ENCODE measurements at places on chromosomes 11 and 22. TPM values are rescaled to one million over a fixed set of nuclear protein-coding genes. Genes with fewer than 3 reads are reported as not detected.

Gene KCNK4
- not detected for total RNA-seq

Gene FAM181B
- not detected for total RNA-seq

Gene RFPL1
- not detected for total RNA-seq

Gene ASCC2
- total RNA-seq, result 73.5 TPM

Gene THRSP
- not detected for total RNA-seq

Gene TRIM64
- not detected for total RNA-seq

Gene CYP2D6
- 1.6 TPM for total RNA-seq

Gene UBQLNL
- 0.19 TPM for total RNA-seq

Gene MPZL2
- 18.8 TPM for total RNA-seq

Gene DCHS1
- total RNA-seq, result 1.4 TPM

DNA sequence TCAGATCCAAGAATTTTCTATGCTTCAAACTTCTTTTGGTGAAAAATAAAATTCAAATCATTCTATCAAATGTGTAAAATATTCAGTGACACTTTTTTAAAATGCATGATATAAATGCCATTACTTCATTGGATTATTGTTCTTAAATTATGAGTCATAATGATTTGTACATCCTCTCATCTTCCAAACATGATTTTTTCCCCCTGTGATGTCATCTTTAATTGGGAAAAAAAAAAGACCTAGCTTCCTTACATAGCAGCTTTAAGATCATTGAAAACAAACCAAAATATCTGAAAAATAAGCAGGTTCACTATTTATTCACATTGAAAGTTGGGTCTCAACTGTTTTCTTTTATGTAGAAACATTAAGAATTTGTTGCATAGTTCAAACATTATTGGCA is 1549.4 kb downstream of the LRRC4C start:
- no peak for DNase-seq

DNA sequence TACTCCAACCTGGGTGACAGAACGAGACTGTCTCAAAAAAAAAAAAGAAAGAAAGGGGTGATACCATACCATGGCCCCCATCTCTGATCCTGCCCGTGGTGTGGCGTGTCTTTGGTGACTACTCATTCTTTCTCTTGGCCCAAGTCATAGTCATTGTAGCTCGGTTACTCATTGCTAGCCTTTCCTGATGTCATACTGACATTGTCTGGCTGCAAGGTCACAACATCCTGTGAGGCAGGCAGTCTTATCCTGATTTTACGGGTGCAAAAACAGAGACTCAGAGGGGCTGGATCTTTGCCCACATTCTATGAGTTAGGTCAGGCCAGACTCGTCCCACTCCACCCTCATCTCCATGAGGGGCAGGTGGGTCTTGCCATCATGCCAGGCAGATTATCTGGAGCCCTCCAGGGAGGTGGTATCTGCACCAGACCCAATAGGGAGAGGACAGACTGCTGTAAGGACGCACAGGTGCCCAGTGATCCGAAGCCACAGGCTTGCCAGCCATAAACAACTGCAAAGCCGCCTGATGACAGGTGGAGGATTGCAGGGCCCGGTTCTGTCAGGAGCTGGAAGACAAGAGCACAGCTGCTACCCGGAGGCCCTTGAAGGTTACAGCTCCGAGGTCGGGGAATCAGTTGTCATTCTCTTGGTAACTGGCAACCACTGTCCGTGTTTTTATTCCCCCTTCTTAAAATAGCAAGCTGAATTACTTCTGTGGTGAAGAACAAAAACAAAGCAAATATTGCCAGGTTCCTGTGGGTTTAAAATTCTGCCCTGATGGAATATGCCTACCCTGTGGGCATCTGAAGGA is 13.8 kb downstream of the TOM1 start:
- peak; percentile 19 for DNase-seq

DNA sequence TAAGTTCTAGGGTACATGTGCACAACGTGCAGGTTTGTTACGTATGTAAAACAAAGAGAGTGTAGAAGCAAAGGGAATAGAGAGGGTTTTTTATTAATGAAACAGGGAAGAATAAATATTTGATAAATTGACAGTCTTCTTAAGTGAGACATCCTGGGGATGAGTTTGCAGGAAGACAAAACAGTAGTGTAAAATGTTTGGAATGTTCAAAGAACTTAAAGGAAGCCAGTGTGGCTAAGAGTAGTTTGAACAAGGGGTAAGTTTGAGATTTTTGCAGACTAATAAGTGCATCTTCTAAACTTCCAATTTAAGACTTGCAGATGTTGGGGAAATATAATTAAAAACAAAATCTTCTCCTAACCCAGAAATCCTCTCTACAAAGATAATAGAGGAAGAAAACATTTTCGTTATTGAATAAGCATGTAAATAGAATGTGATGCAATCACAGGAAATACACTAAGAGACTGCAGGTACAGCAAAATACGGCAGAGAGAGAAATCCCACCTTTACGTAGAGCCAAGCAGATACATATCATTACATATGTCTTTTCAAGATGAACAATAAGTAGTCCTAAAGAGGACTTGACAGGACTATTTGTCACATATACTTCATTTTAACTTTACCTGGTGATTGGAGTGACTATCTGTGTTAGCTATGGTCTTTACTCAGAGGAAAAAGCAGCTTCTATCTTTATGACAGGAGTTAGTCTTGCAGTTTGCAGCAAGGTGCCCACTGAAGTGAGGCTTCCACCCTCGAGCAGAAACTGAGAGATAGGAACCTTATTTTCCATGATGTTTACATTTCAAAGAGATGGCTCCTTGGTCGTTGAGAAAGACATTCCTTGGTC is 402.1 kb downstream of the CNTN5 start:
- no peak for DNase-seq

- DNase-seq, result no peak
Measured at GRCh38 chr11:102967497-102967896, 12.0 kb upstream of the MMP13 start.

- DNase-seq, result no peak
Measured at GRCh38 chr22:49381595-49382450, 445.9 kb downstream of the BRD1 start.

- DNase-seq, result no peak
Measured at GRCh38 chr11:114275280-114275679, 20.9 kb upstream of the NNMT start.

DNA sequence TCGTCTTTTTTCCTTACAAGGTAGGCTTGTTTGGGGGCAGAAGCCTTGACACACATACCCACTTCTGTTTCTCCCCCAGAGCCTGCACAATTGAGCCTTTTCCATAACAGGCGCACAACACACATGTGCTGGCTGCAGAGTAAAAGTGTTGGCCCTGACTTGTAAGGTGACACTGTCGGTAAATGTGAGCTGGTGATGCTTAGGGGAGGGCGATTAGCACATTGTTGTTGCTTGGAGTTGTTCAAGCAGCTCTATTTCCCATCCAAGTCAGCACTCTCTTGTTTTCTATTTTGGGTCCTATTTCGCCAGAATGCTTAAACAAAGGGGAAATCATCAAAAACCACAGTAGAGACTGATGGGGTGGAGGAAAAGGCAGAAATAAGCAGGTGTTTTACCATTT is 51.9 kb upstream of the PTPRJ start:
- DNase-seq, result no peak

DNA sequence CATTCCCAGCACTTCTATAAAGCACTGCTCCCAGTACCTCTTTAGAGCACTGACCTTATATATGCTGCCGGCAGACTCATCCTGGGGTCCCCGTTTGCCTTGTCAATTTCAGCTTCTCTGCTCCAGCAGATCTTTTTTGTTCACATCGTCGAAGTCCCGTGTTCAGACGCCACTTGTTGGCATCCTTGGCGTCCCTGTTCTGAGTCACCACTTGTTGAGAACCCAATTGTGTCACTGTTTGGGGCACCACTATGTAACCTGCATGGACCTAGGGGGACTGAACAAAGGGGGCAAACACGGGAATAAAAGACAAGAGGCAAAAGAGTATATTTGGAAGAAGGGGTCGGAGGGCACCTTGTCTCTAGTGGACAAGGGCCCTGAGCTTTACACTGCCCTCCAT is 25.5 kb downstream of the OR10A6 start:
- DNase-seq, result no peak

DNA sequence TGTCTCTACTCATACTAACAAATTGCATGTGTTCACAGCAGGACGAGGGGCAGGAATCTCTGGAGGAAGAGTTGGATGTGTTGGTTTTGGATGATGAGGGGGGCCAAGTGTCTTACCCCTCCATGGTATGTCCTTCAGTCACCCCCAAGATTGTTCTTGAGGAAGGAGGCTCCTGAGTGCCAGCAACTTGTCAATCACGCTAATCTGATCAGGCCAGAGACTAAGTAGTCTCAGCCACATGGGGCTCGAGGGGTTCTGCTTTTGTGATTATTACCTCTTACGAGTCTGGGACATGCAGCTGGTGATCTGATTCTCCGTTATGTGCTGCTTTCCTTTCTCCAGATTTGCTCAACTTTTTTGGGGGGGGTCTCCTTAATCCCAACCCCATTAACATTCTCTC is 54.3 kb downstream of the CTNND1 start:
- DNase-seq, result no peak

DNA sequence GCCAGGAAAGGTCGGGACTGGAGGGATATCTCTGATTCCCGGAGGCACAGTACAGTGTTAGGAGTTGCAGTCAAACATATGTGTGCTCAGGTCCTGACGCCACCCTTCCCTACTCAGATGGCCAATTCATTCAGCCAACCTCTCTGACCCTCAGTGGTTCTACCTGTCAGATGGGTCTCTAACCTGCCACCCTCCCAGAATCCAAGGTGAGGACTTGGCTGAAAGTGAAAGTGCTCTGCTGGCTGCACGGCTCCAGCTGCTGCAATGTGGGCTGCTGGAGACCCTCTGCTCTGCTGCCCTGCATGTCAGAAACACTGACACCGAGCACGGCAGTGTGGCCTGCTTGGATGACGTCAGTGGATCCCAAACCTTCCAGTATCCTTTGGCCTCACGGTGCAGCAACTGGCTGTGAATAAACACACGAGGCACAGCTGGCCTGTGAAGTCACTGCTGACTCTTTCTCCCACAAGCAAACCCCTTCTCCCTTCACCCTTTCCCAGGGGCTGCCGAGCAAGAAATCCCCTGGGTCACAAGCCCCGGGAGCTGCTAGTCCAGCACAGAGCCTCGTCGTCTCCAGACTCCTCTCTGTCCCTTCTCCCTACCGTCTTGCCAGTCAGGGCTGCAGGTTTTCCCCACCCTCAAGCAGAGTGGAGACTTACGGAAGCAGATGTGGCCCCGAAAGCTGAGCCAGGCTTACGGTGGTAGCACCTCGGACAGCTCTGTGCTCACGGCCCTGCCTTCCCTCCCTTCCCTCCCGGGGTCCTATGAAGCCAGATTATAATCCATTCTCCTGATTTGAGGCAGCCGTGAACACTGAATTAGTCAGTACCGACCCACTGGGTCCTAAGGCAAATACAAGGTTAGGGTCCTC is 24.3 kb downstream of the KIAA0930 start:
- no peak for DNase-seq

- no peak for DNase-seq
Measured at GRCh38 chr22:27309697-27310096, 491.9 kb downstream of the MN1 start.

DNA sequence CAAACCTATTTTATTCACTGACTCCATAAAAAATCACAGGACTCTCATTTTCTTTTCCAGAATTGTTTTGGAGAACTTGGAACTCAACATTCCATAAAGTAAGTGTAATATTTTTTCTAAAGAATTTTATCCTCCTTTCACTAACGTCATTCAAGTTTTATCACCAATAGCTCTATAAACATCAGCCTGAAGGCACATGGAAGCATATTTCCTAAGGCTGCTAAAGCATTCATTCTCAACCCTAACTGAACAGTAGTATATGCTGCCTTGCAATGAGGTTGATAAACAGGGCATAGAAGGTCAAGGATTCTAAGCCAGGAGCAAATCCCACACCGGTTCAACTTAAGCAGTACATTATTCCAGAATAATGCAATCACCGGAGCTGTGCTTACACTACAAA is 273.9 kb downstream of the RAB38 start:
- DNase-seq, result no peak

DNA sequence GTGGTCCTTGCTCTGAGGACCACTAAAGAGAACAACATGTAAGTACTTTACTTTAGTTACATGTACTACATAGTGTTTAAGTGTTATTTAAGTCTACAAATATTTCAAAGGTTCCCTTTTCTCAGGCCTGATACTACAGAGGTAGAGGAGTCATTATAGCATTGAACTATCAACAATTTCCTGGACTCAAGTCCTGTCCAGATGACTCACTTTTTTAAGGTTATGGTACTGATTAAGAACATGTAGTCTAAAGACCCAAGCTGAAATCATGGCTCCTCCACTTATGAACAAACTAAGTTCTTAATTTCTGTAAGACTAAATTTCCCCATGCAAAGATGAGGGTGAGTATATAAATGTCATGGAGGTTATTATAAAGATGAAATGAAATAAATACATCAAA is 74.7 kb downstream of the NARS2 start:
- no peak for DNase-seq

DNA sequence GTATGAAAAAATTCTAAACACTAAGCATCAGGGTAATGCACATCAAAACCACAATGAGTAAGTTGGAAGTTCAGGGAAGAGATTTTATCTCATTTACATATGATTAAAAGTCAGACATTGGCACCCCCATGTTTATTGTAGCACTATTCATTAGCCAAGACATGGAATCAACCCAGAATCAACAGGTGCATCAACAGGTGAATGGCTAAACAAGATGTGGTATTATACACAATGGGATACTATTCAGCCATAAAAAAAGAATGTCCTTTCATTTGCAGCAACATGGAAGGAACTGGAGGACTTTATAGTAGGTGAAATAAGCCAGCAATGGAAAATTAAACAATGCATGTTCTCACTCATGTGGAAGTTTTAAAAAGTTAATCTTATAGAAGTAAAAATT is 17.6 kb upstream of the TTC17 start:
- DNase-seq, result no peak

GRCh38 chr11:72974487-72975205 is 160.4 kb downstream of the ATG16L2 start:
- DNase-seq, result no peak

- DNase-seq, result no peak
Measured at GRCh38 chr11:71459767-71460320, 6.8 kb downstream of the NADSYN1 start.

GRCh38 chr22:22404598-22405284 is 103.8 kb downstream of the ZNF280B start:
- no peak for DNase-seq

- no peak for DNase-seq
Measured at GRCh38 chr11:69370984-69371709, 77.2 kb downstream of the MYEOV start.

DNA sequence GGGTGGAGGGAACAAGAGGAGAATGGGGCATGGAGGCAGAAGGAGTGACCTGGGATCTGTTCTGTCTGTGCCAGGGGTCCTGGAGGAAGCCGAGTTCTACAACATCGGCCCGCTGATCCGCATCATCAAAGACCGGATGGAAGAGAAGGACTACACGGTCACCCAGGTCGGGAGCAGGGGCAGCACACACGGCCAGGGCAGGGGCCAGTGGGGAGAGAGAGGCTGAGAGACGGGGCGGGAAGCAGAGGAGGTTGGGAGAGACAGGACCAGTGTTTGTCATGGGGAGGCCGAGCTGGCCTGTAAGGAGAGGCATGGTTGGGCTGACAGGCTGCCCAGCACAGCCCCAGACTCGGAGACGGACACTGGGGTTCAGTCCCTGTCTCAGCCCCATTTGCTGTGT is 4.7 kb downstream of the KCTD17 start:
- no peak for DNase-seq

Measured in activated naive CD8-positive, alpha-beta T cell treated with anti-CD3 and anti-CD28 coated beads for 36 hours (primary cell).